ENCODE measurements at places on chromosomes 3 and 15.

GRCh38 chr3:143167969-143168854, 48.6 kb downstream of the CHST2 start:
- DNase-seq = peak; percentile 91

- peak; percentile 96 for DNase-seq
Observed at GRCh38 chr15:44712346-44713005, 1.2 kb downstream of the B2M start.

GRCh38 chr3:36689560-36689959, 74.8 kb downstream of the DCLK3 start:
- no peak for DNase-seq

DNA sequence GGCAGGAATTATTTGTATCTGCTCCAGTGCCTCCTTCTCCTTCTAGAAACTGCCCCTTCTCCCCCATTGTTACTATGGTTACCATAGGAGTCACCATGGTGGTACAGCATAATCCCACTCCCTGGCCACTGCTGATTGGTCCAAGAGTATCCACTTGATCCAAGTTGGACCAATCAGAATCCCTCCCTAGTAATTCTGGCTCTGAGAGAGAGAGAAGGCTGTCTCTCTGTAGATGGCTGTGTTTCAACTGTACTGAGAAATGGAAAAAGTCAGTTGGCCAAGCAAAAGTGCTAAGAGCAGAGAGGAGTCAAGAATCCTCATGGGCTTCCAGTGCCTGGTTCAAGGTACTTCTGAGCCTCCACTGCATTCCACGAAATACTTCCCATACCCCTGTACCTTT, 120.6 kb upstream of the SPATA12 start:
- no peak for DNase-seq

DNA sequence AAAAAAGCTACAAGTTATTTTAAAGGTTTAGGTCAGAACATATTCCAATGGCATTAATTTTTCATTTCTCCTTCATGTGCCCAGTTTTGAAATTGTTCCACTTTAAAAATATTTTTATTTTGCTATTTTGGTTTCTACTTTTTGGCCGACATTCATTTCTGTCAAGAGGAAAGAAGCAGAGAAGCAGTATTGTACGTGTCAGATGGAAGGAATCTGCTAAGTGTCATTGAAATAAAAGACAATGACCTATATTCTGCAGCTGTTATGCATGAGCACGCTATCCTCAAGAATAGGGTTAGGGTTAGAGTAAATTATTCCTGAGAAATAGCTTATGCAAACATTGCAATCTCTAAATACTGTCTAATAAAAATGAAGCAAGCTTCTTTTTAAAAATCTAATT, 941.7 kb downstream of the TUSC7 start:
- DNase-seq = no peak
